Fibroblast of skin of back (primary cell): ENCODE measurements at places on chromosomes 16 and 17.
A peak's percentile ranks its signal among the peaks of the same experiment; 100 is the strongest.

DNA sequence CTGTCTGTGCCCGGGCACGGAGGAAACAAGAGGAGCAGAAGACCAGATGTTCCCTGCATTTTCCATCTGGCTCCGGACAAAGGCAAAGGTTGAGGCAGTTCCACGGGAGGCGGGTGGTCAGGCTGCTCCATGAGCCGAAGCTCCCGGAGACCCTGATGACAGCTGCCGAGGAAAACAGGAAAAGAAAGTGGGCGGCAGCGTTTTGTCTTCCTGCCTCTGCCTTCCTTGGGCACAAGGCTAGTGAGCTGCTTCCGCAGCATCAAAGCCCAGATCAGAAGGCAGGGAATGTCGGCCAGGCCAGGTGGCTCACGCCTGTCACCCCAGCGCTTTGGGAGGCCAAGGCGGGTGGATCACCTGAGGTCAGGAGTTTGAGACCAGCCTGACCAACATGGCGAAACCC is 16.2 kb downstream of the SLC43A2 start:
- no peak for DNase-seq

- DNase-seq, result peak; percentile 30
These were observed 26.8 kb downstream of the KNOP1 start for GRCh38 chr16:19691161-19691711.

GRCh38 chr17:72974605-72975232 is 117.8 kb downstream of the SLC39A11 start:
- peak; percentile 67 for DNase-seq

DNA sequence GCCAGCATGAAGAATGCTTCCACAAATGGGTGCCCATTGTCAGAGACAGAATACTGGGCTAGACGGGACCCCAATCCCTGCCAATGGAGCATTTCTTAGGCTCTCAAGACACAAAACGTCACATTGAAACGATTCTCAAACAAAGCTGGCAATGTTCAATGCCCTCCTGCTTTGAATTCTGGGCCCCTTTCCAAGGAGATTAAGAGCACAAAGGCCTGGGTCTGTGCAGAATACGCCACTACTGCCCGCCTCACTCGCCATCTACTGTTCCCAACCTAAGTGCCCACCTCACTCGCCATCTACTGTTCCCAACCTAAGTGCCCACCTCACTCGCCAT is 9.7 kb downstream of the CFAP20 start:
- DNase-seq, result no peak

GRCh38 chr16:80971819-80972218 is 34.9 kb downstream of the CMC2 start:
- DNase-seq, result no peak

DNA sequence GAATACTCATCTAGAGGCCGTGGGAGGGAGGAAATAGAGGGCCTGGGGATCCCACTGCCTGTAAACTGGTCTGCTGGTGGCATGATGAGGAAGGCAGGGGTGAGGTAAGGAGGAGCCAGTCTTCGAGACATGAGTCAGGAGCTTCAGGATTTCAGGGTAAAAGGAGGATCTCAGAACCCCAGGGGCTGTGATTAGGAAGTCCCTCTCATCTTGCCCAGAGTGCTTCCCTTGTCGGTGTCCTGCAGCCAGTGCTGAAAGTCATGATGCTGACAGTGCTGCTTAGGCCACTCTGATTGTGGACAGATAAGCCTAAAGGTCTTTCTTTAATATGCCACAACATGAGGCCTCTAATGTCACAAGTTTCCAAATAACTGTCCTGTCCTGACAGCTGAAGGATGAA is 29.6 kb downstream of the COG4 start:
- no peak for DNase-seq

- no peak for DNase-seq
These were observed 40.7 kb upstream of the GPR139 start for GRCh38 chr16:20114356-20114755.

DNA sequence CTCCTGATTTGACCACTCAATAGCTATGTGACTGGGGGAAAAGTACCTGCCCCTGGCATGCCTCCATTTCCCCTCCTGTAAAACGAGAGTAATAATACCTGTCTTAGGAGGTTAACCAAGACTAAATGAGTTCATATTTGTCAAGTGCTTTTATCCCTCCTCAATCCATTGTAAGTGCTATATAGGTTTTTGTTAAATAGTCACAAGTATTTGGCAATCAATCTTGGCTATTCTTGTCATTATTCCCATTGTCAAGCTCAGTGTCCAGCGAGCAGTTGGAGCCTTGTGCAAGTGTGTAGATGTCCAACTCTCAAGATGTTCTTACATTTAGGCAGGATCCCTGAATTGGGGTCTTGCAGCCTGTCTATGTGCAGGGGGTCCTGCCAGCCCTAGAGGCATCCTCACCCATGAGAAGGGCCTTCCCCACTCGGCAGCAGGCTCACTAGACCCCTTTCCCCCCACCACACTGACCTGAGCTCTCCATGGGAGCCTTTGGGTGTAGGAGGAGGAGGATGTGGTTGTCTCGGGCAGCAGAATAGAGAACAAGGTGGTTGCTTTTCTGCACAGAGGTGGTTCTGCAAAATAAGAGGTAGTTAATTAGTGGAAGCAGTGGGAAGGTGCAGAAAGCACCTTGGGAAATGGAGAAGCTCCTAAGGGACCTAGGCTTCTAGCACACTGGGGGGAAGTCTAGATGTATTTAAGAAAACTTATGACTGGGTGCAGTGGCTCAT is 18.0 kb downstream of the PIK3R6 start:
- no peak for DNase-seq

- DNase-seq, result peak; percentile 10
These were observed 121.3 kb upstream of the GSE1 start for GRCh38 chr16:85491798-85492294.

DNA sequence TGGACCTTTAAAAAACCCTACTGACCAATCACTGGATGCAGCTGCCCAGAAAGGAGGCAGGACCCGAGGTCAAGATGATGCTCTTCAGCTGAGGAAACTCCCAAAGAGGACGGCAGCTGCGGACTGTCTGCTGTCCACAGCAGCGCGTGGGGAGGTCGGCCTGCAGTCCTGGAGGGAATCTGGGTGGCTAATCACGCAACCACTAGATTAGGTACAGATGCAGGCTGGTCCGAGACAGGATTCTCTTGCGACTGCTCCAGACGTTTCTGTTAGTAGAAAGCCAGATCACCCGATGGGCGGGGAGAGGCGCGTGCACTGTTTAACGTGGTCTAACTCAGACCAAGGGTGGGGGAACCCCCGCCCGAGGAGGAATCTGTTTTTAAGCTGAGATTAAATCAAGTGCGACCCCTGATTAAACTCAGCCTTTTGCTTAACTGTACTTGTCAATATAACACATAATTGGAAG is 8.8 kb downstream of the CTRB2 start:
- DNase-seq, result no peak

DNA sequence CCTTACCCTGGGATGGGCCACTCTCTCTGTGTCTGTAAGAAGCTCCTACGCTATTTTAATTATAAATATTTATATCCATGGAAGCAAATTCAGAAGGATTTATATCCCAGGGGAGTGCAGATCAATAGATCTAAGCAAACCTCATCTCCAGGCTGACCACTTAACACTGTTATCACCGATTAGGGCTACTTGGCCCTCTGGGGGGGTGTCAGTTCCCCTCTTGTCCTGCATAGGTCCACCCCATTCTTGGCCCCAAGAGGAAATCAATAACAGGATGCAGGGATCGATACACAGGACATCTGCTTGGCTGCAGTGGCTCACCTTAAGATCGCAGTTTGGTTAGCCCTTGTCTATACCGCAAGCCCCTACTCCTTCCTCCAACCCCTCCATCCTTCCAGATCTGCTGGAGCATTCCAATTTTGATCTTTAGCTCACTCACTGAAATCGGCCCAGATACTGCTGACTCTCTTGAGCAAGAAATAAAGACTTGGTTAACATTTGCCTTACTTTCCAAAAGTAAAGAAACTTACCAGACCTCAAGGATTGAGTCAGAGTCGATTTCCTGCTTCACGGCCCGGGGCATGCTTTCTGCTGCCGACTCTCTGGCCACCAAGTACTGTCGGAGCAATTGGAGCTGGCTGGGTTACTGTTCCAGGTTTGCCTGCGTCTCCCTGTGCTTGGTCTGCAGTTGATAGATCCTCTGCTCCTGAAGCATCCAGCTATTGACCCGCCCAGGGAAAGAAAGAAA is 112.3 kb upstream of the PMFBP1 start:
- DNase-seq, result no peak

- DNase-seq, result peak; percentile 73
These were observed 5.9 kb downstream of the DPEP2 start for GRCh38 chr16:67993207-67994039.

DNA sequence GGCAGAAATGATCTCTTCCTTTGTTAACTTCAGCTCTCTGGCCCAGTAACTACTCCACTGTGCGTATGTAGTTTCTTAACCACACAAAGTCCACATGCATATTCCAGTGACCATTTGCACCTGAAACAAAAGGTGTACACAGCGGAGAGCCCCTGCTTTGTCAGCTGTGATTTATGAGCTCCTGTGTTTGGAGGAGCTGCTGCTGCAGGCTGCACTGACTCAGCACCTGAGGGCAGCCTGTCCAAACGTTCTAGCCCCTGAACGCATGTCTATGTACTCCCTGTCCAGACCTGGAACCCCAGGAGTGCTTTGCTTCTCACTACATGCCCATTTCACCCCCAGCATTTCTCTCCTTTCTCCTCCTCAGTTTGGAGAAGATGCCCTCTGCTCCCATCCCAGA is 216.1 kb downstream of the ABCC12 start:
- DNase-seq, result no peak

DNA sequence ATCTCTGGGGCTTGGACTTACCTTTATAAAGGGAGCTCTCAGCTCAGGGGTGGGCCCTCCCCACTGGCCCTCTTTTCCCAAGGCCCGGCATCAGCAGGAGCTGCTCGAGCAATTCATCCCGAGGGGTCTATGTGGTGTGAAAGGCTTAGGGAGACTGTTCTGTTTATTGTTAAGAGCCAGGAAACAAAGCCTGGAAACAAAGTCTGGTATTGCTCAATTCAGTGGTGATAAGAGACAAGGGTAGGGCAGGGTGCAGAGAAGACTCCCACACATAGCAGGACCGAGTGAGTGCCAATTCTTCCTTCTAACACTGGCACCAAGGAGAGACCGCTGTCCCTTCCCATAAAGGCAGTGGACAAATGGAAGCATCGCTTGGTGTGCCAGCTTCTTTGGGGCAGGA is 750.7 kb downstream of the KCNJ18 start:
- DNase-seq, result no peak

GRCh38 chr17:60920107-60920506 is 242.5 kb downstream of the BCAS3 start:
- no peak for DNase-seq

DNA sequence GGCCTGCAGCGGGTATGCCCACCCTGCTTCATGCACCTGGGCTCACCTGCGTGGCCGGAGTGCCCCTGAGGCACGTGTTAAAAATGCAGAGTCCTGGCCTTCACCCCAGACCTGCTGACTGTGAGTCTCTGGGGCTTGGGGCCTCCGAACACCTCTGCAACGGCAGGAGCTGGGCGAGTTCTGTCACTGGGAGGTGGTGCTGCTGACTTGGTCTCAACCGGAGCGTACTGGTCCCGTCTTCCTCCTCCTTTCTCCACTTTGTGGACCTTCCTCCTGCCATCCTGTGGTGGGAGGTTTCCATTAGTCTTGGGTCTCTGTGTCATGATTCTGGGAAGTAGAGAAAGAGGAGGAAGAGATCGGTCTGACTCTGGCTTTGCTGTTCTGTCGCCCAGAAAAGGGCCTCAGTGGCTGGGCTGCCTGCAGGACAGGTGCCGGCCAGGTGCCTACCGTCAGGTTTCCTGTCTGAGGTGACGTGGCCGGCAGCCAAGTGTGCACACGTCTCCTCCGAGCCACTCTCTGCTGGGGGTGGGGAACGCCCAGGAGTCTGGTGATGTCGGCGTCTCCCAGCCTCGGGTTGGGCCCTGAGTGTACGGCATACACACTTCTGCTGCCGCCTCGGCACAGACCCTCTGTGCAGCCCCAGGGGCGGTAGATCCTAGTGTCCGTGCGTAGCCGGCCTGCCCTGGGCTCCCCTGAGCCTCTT is 6.9 kb downstream of the TSC2 start:
- no peak for DNase-seq

DNA sequence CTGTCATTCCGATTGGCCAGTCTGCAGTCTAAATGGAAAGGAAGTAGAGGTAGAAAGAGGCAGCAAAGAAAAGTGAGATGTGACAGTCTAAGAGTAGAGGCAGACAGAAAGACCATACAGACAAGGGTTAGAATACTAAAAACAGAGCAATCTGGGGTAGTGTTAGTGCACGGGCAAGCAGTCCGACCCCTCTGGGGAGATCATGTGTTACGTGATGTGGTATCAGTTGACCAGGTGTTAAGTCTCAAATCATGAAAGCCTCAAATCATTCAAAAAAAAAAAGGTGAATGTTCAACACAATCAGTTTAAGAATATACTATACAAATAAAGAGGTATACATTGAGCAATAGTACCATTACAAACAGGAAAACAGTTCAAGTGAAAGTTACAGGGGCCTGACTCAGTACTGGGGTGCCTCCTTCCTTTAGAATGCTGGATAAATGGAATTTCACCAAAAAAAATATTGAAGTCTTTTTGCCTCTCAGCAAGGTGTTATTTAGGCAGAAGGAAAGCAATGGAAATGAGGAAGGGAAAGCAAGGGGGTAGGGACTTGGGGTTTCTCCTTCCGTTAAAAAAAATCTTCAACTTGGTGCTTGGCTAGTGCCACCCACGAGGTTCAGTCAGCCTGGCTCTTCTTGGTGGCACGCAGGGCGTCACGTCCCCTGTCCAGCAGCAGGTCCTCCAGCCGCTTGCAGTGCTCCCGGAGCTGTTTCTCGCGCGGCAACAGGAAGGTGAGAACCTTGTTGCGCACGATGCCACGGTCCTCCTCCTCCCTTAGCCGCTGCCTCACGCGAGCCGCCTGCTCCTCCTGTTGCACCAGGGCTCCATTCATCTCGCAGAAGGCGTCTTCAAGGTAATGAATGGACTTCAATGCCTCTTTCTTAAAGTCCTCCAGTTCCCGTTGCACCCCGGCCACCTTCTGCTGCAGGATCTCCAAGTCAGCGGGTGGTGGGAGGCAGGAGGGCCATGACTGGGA is 616 bp downstream of the CCDC182 start:
- no peak for DNase-seq

DNA sequence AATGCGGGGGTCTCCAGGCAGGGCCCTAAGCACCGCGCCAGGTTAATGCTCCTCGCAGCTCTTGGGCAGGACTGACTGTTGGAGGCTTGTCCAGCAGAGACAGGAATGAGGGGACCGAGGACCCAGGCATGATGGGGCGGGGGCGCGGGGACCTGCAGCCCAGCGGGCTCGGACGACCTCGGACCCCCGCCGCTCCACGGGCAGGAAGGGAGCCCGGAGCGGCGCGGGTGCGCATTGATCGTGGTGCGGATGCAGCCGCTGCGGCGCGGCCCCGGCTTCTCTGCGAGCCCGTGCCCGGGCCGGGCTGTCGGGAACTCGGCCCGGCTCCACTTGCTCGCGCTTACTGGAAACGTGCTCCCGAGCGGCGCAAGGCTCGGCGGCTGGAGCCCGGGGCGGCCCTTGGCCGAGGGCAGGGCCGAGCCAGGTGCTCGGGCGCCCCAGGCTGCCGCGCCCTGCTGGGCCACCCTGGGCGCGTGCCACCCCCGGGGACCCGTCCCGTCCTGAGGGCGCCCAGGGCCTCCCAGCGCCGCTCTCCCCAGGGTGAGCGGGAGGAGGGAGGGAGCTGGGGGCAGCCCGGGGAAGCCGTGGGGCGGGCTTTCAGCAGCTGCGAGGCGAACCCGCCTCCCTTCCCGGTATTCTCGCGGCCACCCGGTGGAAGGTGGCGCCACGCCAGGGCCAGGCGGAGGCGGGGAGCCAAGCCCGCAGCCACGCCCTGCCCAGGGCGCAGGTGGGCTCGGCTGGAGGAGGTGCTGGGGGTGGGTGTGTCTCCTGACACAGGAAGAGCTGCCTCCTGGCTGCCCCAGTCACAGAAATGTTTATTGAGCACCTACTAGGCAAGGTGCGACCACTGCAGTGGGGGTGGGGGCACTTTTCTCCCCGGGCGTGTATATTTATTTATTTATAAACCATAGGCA is 45.9 kb downstream of the SOCS3 start:
- DNase-seq, result peak; percentile 62
